Neural progenitor cell (in vitro differentiated cells): ENCODE measurements at places on chromosomes 12 and 14. TPM values are rescaled to one million over a fixed set of nuclear protein-coding genes. Genes with fewer than 3 reads are reported as not detected.

DNA sequence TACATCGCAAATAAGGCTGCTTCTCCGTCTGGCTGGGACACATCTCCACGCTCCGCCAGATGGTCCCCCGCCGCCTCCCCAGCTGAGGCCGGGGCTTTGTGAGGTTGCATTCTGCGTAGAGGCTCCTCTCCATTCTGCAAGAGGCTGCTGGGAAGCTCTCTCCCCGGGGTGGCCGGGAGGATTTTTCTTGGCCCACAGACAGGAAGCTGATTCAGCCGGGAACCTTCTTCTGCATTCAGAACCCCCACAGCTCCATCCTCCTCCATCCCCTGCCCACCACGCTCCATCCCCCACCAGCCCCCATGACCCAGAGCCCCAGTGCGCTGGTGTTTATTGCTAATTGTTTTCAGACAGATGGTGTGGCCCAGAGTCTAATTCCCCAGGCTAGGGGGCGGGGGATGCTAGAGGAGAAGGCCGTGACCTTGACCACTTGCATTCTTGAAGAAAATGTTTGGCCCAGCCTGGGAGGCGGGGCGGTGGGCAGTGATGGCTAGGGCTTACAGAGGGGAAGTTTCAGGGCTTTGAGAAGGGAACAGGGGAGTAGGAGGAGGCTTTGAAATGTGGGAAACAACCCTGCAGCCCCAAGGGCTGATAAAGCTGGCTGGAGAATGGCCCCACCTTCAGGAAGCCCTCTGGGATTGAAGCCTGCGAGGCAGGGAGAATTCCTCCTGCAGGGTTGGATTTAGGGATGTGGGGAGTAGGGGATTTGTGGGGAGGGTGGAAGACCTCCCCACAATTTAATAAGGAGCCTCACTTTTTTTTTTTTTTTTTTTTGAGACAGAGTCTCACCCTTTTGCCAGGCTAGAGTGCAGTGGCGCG, 88.5 kb upstream of the NCOR2 start:
- no peak overlapping the region for H3K4me3 ChIP-seq
- H3K36me3 ChIP-seq: no peaks in the 10 kb centered on the region
- peak; percentile 44 for DNase-seq
- no peaks in the 10 kb centered on the region for H3K27me3 ChIP-seq
- H3K4me1 ChIP-seq: peaks cover 11% of the 10 kb centered on the region
- H3K27ac ChIP-seq: no peak overlapping the region

GRCh38 chr12:65411171-65411570, 132.7 kb downstream of the MSRB3 start:
- H3K27me3 ChIP-seq: no peaks in the 10 kb centered on the region
- no peak for DNase-seq
- H3K27ac ChIP-seq: no peak overlapping the region
- no peak overlapping the region for H3K4me3 ChIP-seq
- H3K36me3 ChIP-seq: no peaks in the 10 kb centered on the region

DNA sequence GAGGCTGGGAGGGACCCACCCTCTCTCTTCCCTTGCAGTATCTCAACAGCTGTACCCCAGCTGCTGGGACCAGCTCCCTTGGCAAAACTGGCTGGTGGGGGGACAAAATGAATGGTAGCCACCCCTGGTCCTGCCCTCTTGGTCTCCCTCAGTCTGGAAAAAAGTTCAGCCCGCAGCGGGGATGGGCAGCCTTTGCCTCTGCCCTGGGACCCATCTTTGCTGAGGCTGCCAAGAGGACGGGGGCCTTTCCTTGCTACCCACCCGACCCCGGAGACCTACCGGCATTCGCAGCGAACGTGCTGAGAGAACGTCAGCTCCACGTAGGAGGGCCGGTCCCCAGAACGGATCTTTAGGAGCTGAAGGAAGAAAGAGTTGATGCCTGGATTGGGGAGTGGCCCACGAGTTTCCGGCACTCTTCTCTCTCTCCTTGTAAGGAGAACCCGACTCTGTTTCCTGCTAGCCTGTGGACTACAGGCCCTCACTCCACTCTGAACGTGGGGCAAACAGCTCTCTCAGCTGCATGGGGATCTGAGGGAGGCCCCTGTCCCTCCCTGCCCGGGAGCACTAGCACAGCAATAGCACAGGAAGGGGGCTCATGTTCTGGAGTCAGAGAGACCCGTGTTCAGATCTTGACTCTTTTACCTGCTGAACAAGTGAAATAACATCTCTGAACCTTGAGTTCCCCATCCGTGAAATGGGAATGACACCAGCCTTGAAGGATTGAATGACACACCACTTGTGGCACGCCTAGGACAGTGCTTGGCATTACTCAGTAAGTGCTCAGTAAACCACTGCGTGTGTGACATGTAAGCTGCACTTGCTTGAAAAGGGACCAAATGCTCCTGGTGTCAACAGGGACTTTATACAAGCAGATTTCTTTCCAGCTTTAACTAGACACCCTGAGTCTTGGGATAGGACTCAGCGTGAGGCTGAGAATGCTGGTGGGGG, 6.9 kb downstream of the PGF start:
- no peaks in the 10 kb centered on the region for H3K36me3 ChIP-seq
- H3K27me3 ChIP-seq: no peaks in the 10 kb centered on the region
- DNase-seq: no peak

DNA sequence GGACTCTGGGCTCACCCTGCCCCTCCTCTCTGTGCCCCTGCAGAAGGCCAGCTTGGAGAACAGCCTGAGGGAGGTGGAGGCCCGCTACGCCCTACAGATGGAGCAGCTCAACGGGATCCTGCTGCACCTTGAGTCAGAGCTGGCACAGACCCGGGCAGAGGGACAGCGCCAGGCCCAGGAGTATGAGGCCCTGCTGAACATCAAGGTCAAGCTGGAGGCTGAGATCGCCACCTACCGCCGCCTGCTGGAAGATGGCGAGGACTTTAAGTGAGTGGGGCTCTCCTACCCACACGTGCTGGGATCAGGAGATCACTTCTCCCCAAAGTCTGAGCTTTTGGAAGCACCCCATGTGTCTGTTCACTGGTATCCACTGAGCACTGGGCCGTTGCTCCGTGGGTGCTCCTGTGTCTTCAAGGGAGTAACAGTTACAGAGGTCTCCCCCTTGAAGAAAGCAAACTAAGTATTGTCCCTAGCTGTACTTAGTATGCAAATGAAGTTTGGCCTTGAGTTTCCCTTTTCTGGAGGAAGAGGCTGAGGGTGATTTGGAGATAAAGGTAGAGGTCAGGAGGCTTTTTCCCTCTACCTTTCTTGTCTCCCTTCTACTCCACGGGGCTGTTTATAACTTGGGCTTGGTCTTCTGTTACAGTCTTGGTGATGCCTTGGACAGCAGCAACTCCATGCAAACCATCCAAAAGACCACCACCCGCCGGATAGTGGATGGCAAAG, 3.3 kb downstream of the KRT18 start:
- H3K36me3 ChIP-seq: no peaks in the 10 kb centered on the region
- DNase-seq: no peak
- H3K4me1 ChIP-seq: peaks cover 8% of the 10 kb centered on the region
- no peak overlapping the region for H3K4me3 ChIP-seq

DNA sequence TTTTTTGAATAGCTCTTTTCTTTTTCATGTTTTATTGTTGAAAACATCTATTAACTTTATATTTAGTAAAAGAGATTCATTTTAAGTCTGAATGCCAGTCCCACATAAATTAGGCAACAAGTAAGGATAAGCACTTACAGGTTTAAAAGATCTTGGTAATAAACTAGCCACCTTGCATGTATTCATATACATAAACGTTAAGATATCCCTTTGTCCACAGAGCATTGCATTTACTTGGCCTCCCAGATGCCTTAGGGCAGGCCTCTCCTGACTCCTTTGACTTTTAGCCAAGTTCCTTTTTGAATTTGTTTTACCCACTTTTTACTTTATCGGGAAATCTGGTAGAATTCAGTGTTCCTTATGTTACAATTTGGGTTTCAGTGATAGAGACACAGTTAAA, 331.7 kb downstream of the ETNK1 start:
- no peak for DNase-seq
- H3K4me3 ChIP-seq: no peak overlapping the region
- no peaks in the 10 kb centered on the region for H3K36me3 ChIP-seq

GRCh38 chr14:99194136-99194535, 77.9 kb downstream of the BCL11B start:
- no peaks in the 10 kb centered on the region for H3K36me3 ChIP-seq
- DNase-seq: no peak
- H3K4me1 ChIP-seq: peaks cover 24% of the 10 kb centered on the region

- DNase-seq: no peak
- H3K27ac ChIP-seq: no peak overlapping the region
- H3K4me3 ChIP-seq: no peak overlapping the region
- no peaks in the 10 kb centered on the region for H3K36me3 ChIP-seq
- no peaks in the 10 kb centered on the region for H3K4me1 ChIP-seq
These were observed 42.6 kb downstream of the TRAFD1 start for GRCh38 chr12:112167718-112168525.

GRCh38 chr12:1927751-1928351, 9.4 kb upstream of the CACNA2D4 start:
- no peaks in the 10 kb centered on the region for H3K36me3 ChIP-seq
- H3K4me3 ChIP-seq: no peak overlapping the region
- no peaks in the 10 kb centered on the region for H3K27me3 ChIP-seq
- DNase-seq: no peak
- no peak overlapping the region for H3K27ac ChIP-seq
- peaks cover 6% of the 10 kb centered on the region for H3K4me1 ChIP-seq

GRCh38 chr12:76946446-76946845, 67.6 kb upstream of the CSRP2 start:
- H3K4me3 ChIP-seq: no peak overlapping the region
- H3K27me3 ChIP-seq: no peaks in the 10 kb centered on the region
- no peak overlapping the region for H3K27ac ChIP-seq
- no peak for DNase-seq
- H3K36me3 ChIP-seq: no peaks in the 10 kb centered on the region

DNA sequence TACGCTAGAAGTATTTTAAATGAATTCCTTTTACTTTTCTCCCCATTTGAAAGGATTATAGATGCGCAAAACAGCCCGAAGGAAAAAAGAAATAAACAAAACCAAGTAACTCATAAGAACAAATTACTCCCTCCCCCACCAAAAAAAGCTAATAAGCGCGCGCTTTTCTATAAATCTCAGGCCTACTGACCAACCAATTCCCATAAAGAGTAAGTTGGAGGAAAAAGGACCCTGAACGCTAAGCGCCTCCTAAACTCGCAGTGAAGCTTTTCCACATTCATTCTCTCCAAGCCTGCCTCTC, 588 bp downstream of the MBIP start:
- peaks cover 28% of the 10 kb centered on the region for H3K27me3 ChIP-seq
- peak overlapping the region; percentile 83 for H3K4me3 ChIP-seq
- peaks cover 3% of the 10 kb centered on the region for H3K36me3 ChIP-seq
- peak overlapping the region; percentile 78 for H3K27ac ChIP-seq
- peaks cover 48% of the 10 kb centered on the region for H3K4me1 ChIP-seq

DNA sequence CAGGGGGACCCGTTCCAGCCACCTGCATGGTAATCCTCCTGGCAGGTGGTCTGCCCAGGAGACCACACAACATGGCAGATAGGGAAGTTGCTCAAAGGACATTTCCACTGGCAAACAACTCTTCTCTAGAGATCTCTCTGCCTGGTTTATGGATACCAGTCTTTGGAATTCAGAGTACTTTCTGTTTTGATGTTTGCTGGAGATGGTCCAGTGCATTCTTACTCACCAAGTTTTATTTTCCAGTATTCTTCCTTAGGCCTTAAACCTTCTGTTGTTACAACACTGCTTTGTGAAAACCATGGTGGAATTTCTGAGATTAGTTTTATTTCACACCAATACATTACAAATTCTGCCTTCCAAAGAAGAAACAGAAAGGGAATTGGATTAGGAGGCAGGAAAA, 428.3 kb downstream of the FUT8 start:
- no peak overlapping the region for H3K4me3 ChIP-seq
- no peak for DNase-seq
- no peaks in the 10 kb centered on the region for H3K36me3 ChIP-seq
- peaks cover 34% of the 10 kb centered on the region for H3K4me1 ChIP-seq
- H3K27me3 ChIP-seq: no peaks in the 10 kb centered on the region

DNA sequence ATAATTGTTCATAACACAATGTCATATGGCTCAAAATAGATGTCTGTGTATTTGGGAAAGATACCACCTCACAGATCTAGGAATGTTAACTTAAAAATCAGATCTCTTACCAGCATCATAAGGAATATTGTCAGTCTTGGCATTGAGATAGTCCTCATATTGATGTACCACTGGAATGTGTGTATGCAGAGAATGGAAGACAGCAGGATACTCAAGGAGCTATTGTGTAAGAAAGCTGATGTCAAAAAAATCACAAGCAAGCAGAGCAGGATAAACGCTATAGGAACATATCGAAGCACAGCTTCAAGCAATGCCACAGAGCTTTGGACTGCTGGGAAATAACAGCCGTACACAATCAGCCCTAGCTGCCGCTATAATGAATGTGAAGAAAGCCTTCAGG, 45.1 kb upstream of the GRIN2B start:
- H3K4me1 ChIP-seq: peaks cover 3% of the 10 kb centered on the region
- H3K36me3 ChIP-seq: no peaks in the 10 kb centered on the region
- DNase-seq: no peak
- no peaks in the 10 kb centered on the region for H3K27me3 ChIP-seq
- no peak overlapping the region for H3K4me3 ChIP-seq

GRCh38 chr12:68798882-68799234, 9.1 kb upstream of the MDM2 start:
- H3K4me3 ChIP-seq: no peak overlapping the region
- no peaks in the 10 kb centered on the region for H3K4me1 ChIP-seq
- no peak overlapping the region for H3K27ac ChIP-seq

DNA sequence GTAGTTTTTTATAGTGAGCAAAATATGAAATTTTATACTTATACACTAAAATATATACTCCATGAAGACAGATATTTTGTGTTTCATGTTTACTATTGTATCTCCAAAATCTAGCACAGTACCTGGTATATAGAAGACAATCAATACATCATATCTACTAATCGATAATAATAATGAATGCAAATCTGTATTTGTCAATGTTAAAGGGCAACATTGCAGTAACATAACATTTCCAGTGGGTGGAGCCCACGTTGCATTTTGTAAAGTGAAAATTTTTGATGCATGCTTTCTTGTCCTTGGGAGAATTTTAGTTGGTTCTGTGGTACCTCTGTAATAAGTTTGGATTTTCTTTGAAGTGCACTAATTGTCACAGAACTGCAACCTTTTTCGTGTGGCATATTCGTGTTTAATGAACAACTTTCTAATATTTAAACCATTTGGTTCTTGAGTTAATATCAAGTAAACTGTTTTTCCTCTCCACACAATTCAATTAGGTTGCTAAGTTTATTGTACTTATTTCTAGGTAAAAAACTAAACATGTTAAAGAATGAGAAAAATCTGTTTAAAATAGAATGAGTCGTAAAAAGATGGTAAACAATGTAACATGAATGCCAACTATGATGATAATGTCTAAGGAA, 47.4 kb downstream of the AVPR1A start:
- DNase-seq: peak; percentile 43
- H3K4me3 ChIP-seq: no peak overlapping the region
- H3K27ac ChIP-seq: no peak overlapping the region
- no peaks in the 10 kb centered on the region for H3K27me3 ChIP-seq
- no peaks in the 10 kb centered on the region for H3K4me1 ChIP-seq

- no peaks in the 10 kb centered on the region for H3K27me3 ChIP-seq
- H3K36me3 ChIP-seq: no peaks in the 10 kb centered on the region
- no peak overlapping the region for H3K4me3 ChIP-seq
- DNase-seq: no peak
- H3K4me1 ChIP-seq: peaks cover 18% of the 10 kb centered on the region
- H3K27ac ChIP-seq: no peak overlapping the region
These were observed 6.7 kb downstream of the GLTP start for GRCh38 chr12:109873653-109874052.

TPPP2 gene
- not detected in 2 replicates for total RNA-seq

P2RX2 gene
- 0.15 TPM in 1 of 2 replicates, not detected in the other for total RNA-seq

METTL17 gene
- 126 and 155 TPM in 2 replicates for total RNA-seq

PLEKHG7 gene
- not detected in 2 replicates for total RNA-seq

OTUB2 gene
- 6.8 and 9.6 TPM in 2 replicates for total RNA-seq
